ENCODE measurements at places on chromosomes 7 and 10.
A peak's percentile ranks its signal among the peaks of the same experiment; 100 is the strongest.

- DNase-seq, result no peak
Measured at GRCh38 chr7:137987018-137987349, 14.9 kb downstream of the CREB3L2 start.

- DNase-seq, result no peak
Measured at GRCh38 chr10:119398996-119399395, 143.5 kb downstream of the RGS10 start.

GRCh38 chr10:24452030-24452429 lies 243.1 kb downstream of the KIAA1217 start:
- no peak for DNase-seq

- no peak for DNase-seq
Measured at GRCh38 chr7:113804475-113805095, 114.2 kb downstream of the PPP1R3A start.

DNA sequence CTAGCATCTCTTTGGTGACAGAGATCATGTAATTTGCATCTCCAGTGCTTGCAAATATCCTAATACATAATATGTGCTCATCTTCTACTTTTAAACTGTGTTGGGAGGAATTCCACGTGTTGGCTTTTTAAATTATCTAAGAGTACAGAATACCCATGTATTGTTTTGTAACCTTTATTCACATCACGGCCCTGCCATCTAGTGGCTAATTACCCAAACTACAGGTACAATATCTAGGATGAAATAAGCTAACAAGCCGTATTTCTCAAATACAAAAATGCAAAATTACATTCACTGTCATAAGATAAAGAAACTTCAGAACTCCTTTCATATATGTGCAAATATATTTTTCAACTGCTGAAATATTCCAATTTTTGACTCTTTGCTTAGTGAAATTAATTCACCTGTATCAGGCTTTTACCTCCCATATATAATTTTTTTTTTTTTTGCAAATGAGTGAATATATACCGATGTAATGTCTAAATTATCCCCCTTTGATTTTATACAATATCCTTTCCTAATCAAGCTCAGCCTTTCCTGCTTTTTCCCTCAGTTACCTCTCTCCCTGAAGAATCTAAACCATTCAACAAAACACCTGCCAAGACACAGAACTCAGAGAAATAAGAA lies 30.3 kb upstream of the LSM8 start:
- DNase-seq, result peak; percentile 6

DNA sequence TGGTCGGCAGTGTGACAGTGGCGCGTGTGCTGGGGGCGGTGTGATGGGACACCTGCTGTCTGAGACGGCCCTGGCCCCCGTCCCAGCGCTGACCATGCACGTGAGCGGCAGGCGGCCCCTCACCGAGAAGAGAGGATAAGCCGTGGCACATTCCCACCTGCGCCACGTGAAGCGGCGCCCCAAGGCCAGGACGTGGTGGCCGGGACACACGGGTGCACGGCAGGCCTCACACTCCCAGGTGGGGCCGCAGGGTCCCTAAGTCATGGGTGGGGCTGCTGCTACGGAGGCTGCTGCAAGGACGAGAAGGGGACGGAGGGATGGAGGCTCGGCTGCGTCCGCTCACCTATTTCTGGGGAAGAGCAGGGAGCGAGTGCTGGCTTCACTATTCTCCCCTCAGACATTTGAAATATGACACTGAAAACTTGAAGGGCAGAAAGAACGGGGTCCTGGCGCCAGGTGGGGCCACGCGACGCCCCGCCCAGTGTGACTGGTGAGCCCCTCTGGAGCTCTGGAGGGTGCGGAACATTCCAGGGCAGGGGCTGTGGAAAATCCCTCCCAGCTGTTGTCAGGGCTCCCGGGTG lies 7.5 kb downstream of the CYP2W1 start:
- DNase-seq, result no peak

- DNase-seq, result no peak
Measured at GRCh38 chr10:48765527-48765926, 80.9 kb downstream of the WDFY4 start.

- no peak for DNase-seq
Measured at GRCh38 chr7:156459582-156459981, 181.0 kb upstream of the RNF32 start.

GRCh38 chr7:105910172-105910571 lies 33.8 kb upstream of the ATXN7L1 start:
- DNase-seq, result no peak

DNA sequence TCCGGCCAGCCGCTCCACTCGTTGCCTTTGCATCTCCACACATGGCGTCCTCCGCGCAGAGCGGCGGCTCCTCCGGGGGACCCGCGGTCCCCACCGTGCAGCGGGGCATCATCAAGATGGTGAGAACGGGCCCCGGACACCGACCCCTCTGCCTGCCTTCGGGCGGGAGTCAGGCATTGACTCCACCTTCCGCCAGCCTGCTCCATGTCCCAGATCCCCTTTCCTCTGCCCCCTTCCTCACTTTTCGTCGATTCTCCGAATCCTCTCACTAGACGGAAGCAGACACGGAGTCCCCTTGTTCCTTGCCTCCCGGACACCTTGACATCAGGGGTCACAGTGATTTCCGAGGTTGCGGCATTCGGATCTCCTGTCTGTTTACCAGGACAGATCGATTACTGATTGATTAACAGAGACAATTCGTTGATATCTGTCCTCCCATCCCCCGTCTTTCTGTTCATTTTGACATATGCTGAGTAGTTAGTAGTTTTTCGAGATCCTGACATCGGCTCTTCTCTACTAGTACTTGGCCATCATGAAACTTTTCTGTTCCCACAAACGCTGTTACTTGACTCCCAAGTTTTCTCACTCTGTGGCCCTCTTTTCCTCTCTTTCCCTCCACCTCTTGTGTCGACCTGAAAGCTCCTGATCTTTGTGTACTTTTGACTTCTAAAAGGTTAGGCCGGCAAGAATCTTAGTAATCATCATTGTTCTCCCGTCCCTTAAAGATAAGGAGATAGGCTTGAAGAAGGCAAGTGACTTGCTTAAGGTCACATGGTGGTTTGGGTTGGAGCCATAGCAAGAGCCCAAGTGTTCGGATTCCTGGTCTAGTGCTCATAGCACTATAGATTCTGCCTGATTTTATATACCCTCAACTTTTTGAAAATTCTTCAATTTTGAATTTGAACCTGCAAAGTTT lies 597 bp downstream of the SND1 start:
- no peak for DNase-seq

GRCh38 chr7:25854608-25855497 lies 297.1 kb upstream of the NFE2L3 start:
- DNase-seq, result no peak

- DNase-seq, result no peak
Measured at GRCh38 chr10:29112827-29113615, 175.8 kb upstream of the LYZL1 start.

GRCh38 chr10:24193330-24193729 lies 15.6 kb upstream of the KIAA1217 start:
- DNase-seq, result no peak

DNA sequence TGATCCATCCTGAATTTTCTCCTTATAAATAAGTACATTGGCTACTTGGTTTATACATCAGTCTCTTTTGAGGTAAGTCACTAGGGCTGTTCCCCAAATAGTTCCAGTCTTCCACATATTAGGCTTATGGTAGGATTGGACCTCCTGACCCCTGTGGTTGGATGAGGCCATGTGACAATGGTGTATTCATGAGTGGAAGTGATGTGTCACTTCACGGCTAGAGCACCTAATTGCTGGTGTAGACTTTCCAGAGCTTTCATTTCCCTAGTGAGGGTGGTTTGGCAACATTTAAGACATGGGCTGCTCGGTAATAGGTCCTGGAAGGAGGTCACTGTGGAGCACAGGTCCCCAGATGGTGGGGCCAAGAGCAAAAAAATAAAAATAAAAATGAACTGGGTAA lies 141.2 kb upstream of the ABCB5 start:
- no peak for DNase-seq

- DNase-seq, result no peak
Measured at GRCh38 chr10:110643035-110643652, 992 bp upstream of the RBM20 start.

DNA sequence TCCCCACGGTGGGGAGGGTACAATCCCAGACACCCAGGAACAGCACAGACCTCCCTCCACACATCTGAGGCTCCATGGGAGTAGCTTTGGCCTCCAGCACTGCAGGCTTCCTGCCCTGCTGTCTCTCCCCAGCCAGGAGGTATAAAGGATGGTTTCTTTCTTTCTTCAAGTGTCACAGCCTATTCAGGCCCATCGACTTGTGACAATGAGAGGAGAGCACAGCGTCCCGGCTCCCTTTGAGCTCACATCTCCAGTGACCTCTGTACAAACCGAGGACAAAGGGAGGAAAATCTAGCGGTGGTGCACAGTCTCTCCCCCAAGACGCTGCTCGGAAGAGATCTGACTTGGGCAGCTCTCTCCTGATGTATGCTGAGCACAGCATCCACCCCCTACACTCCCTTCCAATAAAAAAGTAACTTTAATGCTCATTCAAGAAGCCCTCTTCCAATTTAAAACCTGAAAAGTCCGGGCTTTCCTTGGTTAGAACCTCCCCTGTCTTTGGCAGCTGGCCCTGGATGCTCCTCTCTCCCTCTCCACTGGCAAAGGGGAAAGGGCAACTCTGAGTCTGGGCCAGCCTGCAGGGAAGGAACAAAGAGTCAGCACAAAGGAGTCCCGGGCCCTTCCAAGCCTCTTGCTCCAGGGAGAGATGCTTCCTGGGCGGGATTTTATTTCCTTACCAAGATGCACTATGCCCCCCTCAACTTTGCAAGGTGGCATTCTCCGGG lies 18.0 kb downstream of the CHST15 start:
- DNase-seq, result no peak

DNA sequence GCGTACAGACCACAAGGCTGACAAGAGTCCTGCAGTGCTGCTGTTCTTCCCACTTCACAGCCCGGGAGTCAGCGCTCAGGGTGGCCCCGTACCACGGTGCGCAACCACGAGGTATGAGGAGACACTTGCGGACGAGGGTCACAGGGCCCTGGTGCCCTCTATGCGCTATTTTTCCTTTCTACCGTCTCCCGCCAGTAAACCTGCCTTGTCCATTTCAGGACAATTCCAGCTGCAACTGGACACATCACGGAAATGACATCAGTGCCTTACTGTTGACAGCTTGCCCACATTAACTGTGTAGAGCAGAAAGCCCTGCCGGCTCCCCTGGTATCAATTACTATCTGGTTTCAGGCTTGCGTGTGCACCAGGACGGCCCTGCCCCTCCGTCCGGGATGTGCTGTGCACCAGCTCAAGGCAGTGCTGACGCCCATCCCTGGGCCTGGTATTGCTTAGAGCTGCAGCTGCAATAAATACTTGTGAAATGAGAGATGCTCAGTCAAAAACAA lies 65.1 kb downstream of the ZRANB1 start:
- no peak for DNase-seq

- DNase-seq, result no peak
Measured at GRCh38 chr10:8272794-8273425, 218.4 kb downstream of the GATA3 start.

- DNase-seq, result no peak
Measured at GRCh38 chr10:82817676-82818422, 942.9 kb downstream of the NRG3 start.

DNA sequence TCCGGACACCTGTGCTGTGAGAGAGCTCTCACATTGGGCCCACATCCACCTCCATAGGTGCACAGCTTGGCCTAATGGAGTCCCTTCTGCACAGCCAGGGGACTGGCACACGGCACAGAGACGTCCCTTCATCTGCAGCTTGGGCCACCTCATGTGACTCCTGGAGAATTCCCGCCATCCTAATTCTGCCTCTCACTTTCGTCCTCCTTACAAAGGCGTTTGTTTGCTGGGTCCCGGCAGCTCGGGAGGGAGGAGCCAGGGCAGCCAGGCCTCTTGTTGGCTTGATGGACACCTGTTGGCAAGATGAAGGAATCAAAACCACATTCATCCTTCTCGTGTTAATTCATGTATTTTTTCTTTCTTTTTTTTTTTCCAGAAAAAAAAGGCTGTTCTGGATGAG lies 30.7 kb upstream of the TTYH3 start:
- no peak for DNase-seq

DNA sequence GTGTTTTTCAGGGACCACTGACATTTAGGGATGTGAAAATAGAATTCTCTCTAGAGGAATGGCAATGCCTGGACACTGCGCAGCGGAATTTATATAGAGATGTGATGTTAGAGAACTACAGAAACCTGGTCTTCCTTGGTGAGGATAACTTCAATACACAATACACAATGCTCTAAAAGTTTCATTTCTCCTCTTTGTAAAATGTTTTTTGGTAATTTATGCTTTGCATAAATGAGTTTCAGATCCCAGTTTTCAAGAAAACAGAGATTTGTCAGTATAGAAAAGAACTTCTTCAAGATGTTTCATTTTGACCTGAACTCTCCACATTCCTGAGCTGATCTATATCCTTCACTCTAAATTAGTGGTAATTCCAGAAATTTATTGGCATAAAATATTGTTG lies 14.2 kb downstream of the ZNF92 start:
- no peak for DNase-seq

DNA sequence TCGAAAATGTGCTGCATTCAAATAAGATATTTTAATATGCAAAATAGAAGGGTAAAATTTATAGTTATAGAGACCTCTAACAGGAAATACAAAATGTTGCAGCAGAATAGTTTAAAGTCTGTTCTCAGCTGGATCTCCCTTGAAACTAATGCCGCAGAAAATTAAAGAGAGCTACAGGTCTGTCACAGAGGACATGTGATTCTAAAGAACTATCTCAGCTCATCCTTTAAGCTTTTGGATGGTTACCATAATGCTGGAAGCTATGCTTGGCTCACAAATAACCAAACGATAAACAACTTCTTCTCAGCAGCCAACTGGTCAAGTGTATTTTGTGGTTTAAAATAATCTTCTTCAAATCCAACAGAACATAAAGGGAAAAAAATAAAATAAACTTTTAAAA lies 353.0 kb downstream of the PARD3 start:
- DNase-seq, result no peak

DNA sequence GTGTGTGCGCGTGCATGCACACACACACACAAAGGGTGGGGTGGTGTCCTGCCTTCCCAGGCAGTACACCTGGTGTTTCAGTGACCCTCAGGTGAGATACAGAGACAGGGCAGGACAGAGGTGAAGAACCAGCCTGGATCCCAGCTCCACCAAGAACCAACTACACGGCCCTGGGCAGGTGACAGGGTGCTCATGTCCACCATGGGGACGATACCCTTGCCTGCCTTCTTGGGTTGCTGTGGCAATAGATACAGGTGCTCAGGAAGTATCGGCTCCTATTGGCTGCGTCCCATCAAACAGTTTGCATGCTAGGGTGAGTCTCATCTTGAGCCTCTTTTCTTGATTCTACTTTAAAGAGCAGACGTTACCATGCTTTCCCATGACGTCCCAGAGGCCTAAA lies 33.7 kb upstream of the CXCL12 start:
- DNase-seq, result no peak

DNA sequence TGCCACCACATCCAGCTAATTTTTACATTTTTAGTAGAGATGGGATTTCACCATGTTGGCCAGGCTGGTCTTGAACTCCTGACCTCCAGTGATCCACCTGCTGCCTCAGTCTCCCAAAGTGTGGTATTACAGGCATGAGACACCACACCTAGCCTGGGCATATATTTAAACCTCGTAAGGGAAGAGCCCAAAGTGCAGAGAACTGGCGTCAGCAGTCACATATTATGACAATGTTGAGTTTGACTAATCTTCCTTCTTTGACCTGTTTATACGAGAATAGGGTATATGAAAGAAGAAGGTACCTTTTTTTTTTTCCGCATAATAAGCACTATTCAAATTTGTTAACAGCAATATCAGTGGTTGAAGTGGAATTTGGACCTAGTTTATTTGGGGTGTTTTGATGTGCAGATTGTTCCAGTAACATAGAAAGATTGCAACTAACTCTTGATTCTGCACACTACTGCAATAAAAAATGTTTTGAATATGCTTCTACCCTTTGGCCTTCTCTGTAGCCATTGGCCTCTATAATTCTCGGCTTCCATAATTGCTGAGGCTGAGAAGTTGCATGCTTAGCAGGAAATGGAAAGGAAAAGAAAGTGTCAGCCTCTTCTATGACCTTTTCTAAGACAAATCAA lies 55.9 kb downstream of the MINPP1 start:
- DNase-seq, result no peak

Data from CD8-positive, alpha-beta T cell (primary cell).